Activated CD8-positive, alpha-beta memory T cell treated with anti-CD3 and anti-CD28 coated beads for 48 hours (primary cell): ENCODE measurements at places on chromosomes 2 and 18.

- no peak for DNase-seq
These were observed 1.1 kb downstream of the TMEM169 start for GRCh38 chr2:216082805-216083204.

DNA sequence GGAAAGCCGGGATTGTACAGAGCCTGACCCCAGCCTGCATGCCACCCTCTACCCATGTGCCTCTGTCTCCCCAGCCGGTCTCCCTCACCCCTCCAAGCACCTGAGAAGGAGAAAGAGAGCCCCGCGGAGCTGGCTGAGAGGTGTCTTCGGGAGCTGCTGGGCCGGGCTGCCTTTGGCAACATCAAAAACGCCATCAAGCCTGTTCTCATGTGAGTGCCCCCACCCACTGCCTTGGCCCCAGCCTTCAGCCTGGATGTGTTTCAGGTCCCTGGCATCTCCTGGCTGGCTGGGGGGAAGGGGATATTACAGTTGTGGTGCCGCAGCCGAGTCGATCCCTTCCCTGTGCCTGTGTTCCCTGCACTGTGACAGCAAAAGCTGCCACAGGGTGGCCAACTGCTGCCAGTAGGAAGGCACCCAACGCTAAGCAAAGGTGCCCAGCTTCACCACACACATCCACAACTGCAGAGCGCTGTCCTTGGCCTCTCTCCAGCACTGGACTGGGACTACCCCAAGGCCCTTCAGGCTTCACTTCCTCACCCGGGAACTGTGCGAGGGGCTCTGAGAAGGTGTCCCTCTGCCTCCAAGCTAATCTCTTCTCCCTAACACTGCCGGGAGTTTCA, 38.4 kb downstream of the POMC start:
- DNase-seq, result no peak

GRCh38 chr2:172239944-172240590, 137.4 kb upstream of the DLX2 start:
- no peak for DNase-seq

- no peak for DNase-seq
These were observed 42.8 kb downstream of the ATP6V1C2 start for GRCh38 chr2:10764096-10764785.

DNA sequence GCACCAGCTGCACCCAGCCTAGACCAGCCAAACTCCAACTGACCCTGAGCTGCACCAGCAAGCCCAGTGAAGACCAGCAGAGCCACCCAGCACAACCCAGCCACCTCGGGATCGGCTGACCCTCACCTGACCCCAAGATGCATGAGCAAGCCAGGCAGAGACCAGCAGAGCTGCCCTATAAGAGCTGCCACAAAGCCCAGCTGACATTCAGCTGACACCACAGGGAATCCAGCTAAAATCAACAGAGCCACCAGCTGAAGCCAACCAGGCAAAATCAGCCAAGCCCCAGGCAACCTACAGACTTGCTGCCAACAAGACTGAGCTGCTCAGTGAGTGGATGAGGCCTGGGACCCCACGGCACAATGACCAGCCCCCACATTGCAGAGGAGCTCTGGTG, 54.6 kb downstream of the CYP27C1 start:
- DNase-seq, result no peak

- DNase-seq, result no peak
These were observed 114.6 kb downstream of the PHLPP1 start for GRCh38 chr18:62829936-62830335.

DNA sequence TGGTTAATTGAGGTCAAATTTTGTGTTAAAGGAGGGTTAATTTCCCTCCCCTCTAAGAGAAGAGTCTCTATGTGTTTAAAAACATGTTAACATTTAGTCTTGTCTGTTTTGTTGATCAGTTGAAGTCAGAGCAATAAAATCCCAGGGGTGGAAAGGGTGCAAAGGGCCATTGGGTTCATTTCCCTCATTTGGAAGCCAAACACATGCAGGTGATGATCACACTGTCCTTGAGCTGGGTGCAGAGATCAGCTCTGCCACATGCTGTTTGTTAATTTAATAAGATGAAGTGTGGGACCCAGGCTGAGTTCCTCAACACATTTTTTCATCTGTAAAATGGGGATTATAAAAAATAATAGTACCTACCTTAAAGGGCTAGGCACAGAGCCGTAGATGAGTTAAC, 260.9 kb downstream of the LPIN1 start:
- no peak for DNase-seq

DNA sequence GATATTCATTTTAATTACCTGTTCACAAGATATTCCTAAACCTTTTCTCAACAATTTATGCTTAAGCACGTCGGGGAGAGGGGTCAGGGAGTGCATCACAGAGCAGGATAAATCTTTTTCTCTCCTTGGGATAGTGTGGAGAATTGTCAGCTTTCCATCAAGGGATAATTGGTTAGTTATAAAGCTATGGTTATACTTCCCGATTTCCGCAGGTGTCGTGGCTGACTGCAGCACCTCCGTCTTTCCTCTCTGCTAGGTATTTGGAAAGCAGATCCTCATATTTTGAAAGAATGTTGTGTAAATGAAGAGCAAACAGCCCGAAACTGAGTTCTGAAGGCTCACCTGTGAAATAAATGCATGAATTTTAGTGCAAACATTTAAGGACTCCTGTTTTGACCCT, 778 bp downstream of the DYNC2LI1 start:
- DNase-seq, result no peak

DNA sequence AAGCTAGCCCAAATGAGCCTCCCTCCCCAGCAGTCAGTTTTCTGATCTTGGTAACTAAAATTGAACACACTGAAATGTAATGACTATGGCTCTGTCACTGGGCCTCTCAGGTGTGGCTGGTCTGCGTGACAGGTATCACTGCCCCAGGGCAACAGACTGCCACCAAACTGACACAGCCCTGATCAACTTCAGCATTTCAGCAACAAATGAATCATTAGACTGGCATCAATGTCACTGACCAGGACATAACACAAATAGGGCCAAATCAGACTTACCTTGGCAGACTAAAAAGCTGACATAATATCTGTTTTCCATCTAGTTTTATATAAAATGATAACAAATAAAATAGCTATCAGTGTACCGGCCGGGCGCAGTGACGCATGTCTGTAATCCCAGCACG, 290.8 kb upstream of the CHAC2 start:
- no peak for DNase-seq

DNA sequence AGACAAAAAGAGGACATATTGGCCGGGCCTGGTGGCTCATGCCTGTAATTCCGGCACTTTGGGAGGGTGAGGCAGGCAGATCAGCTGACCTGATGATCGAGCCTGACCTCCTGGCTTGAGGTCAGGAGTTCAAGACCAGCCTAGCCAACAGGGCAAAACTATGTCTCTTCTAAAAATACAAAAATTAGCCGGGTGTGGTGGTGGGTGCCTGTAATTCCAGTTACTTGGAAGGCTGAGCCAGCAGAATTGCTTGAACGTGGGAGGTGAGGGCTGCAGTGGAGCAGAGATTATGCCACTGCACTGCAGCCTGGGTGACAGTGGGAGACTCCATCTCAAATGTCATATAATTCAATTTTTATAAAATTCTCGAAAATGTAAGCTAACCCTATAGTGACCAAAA, 84.5 kb downstream of the SEMA4F start:
- no peak for DNase-seq

DNA sequence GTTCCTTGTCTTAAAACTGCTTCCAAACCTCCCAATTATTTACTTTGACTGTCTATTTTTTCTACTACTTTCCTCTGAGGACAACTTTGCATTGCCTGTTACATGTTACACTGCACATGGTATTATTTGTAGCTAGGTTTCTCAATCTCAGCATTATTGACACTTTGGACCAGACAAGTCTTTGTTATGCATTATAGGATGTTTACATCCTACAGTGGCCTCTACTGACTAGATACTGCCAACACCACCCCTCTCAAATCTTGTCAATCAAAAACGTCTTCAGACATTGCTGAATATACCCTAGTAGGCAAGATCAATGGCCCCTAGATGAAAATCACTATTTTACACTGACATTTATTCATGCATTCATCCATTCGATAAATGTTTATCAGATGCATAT, 129.6 kb upstream of the DNAJC10 start:
- DNase-seq, result no peak

GRCh38 chr2:148527488-148528340, 116.8 kb upstream of the EPC2 start:
- DNase-seq, result no peak

- no peak for DNase-seq
These were observed 36.9 kb upstream of the EPAS1 start for GRCh38 chr2:46260305-46260704.

- no peak for DNase-seq
These were observed 143.8 kb upstream of the ARL4C start for GRCh38 chr2:234640657-234641056.

GRCh38 chr2:126882736-126883665, 15.7 kb upstream of the TEX51 start:
- no peak for DNase-seq

DNA sequence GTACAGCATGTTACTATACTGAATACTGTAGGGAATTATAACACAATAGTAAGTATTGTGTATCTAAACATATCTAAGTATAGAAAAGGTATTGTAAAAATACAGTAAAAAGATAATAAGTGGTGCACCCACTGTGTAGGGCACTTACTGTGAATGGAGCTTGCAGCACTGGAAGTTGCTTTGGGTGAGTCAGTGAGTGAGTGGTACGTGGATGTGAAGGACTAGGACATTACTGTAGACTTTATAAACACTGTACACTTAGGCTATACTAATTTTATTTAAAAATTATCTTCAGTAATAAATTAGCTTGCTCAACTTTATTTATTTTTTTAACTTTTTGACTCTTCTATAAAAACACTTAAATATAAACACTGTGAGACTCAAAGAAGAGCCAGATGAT, 82.6 kb downstream of the MTA3 start:
- DNase-seq, result no peak

DNA sequence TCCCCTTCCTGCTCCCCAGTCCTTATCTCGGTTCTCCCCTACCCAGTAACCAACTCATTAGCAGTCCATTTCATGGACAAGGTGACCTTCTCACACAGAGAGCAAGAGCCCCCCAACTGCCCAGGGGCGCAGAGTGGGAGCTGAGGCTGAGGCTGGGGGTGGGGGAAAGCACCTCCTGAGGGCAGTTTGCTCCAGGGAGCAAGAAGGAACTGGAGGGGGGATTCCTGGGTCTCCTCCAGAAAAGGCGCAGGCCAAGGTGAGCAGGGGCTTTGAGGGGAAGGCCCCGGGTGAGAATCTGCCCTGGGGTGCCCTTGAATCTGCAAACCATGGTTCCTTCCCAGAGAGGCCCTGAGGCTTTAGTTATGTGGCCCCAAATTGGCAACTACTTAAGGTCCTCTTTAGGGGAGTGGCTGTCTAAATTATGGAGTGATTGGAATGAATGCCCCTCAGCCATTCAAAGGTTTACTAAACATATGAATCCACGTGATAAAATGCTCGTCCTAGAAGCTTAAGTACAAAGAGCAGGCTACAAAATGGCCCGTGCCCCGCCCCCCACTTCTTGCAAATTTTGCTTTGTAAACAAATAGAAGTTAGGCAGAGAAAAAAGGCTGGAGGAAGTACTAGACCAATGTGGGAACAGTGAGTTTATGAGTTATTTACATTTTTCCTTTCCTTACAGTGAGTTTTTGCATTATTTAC, 123.5 kb upstream of the HS6ST1 start:
- DNase-seq, result no peak

GRCh38 chr2:130370490-130370889, 14.6 kb downstream of the PTPN18 start:
- DNase-seq, result no peak

GRCh38 chr18:9380621-9381395, 46.2 kb downstream of the TWSG1 start:
- no peak for DNase-seq

GRCh38 chr2:96734880-96735583, 4.8 kb downstream of the LMAN2L start:
- no peak for DNase-seq

- DNase-seq, result no peak
These were observed 32.5 kb upstream of the FHOD3 start for GRCh38 chr18:36265015-36265414.

DNA sequence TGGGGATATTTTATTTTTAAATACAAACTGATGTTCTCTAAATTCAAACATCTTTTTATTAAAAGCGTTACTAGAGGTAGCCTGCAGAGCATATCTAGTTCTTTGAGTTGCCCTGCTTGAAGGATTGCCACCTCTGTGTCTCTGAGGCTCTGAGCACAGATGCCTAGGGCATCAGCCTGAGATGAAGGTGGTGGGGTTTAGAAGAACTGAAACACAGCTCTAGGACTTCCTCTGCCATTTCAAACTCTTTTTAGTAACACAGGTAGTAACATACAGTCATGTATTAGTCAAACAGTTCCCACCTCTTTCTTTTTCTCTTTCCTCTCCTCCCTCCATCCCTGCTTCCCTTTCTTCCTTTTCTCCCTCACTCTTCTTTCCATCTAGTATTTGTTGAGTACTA, 57.6 kb downstream of the TTC21B start:
- DNase-seq, result no peak

- DNase-seq, result no peak
These were observed 155.7 kb downstream of the MTCL1 start for GRCh38 chr18:8860845-8861642.

GRCh38 chr2:96762529-96763311, 2.0 kb downstream of the CNNM4 start:
- DNase-seq, result no peak

GRCh38 chr2:42021464-42021863, 26.4 kb upstream of the PKDCC start:
- DNase-seq, result no peak

- DNase-seq, result no peak
These were observed 475.1 kb downstream of the TNS1 start for GRCh38 chr2:217527590-217528202.

DNA sequence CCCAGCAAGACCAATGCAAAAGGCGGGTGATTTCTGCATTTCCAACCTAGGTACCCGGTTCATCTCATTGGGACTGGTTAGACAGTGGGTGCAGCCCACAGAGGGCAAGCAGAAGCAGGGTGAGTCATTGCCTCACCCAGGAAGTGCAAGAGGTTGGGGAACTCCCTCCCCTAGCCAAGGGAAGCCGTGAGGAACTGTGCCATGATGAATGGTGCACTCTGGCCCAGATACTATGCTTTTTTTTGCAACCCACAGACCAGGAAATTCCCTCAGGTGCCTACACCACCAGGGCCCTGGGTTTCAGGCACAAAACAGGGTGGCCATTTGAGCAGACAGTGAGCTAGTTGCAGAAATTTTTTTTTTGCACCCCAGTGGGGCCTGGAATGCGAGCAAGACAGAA, 662.6 kb upstream of the ACVR2A start:
- DNase-seq, result no peak

GRCh38 chr2:45922577-45922988, 271.1 kb downstream of the PRKCE start:
- no peak for DNase-seq

DNA sequence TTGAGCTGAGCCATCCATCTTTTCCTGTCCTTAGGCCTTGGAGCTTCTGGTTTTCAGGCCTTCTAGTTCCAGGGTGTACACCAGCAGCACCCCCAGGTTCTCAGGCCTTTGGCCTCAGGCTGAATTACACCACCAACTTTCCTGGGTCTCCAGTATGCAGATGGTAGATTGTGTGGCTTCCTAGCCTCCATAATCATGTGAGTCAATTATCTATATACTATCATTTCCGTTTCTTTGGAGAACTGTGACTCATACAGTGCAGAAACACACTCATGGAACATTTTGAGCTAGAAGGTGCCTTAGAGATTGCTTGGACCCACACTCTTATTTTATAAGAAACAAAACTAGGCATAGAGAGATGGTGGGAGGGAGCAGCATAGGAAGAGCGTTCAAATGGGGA, 167.4 kb downstream of the NCK2 start:
- DNase-seq, result no peak
